ENCODE measurements at places on chromosomes 2 and 18. TPM values are rescaled to one million over a fixed set of nuclear protein-coding genes. Genes with fewer than 3 reads are reported as not detected.

The LBX2 gene
- total RNA-seq = 3.2 TPM

The ALPG gene
- not detected for total RNA-seq

The DUSP11 gene
- 32.8 TPM for total RNA-seq

The MATN3 gene
- total RNA-seq = 0.85 TPM
